ENCODE measurements at places on chromosomes 12 and 14. TPM values are rescaled to one million over a fixed set of nuclear protein-coding genes. Genes with fewer than 3 reads are reported as not detected.

Gene EXOC3L4
- not detected for polyA plus RNA-seq

Gene ADIPOR2
- 22.5 TPM for polyA plus RNA-seq

GRCh38 chr12:50612882-50613281, 108.1 kb downstream of the DIP2B start:
- no peak for DNase-seq

GRCh38 chr14:66017927-66018326, 468.2 kb upstream of the CCDC196 start:
- no peak for DNase-seq

Gene STAT6
- 164 TPM for polyA plus RNA-seq

DNA sequence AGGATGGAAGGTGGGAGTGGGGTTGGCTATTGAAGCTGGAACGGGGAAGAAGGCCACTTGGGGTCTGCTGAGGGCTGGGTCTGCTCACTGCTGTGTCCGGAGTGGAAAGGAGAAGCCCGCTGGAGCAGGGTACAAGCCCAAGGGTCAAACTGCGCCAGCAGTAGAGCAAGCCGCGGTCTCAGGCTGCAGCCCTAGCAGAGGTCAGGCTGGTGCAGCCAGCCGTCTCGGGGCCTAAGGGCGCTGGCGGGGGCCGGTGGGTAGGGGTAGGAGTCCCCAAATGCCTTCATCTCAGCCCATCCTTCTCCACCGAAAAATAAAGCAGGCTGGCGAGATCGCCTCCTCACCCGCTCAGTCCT, 718 bp upstream of the JDP2 start:
- no peak for DNase-seq

DNA sequence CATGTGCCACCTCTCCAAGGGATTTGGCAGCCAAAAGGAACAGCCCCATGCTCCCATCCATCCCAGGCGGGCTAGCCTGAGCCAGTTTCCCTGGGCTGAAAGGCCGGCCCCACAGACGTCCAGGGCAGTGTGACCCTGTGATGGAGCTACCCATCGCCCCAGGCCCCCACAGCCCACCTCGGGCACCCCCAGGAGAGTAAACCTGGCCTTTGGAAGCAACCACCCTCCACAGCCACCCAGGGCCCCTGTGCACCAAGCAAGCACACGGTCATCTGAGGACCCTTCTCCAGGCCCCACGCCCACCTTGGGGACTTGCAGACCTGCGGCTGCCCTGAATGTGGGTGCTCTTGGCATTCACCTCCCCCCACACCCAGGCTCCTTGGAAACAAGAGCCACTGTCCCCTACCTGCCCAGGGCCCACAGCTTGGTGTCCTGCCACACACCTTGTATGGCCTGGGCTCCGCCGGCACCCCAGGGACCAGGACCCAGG, 8.4 kb downstream of the AHNAK2 start:
- no peak for DNase-seq

DNA sequence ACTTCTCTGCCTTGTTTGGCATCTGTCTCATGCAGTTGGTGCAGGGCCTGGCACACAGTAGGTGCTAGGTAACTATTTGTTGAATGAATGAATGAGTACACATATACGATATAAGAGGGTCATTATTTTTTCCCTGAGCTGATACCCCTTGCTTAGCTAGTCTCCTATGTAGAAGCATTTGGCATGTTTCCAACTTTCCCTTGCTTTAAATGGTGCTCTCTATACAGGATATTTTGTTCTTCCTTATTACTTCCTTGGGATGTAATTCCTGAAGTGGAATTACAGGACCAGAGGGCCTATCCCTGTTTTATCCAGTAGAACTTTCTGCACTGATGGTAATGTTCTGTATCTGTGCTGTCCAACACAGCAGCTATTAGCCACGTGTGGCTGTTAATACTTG, 250.1 kb upstream of the PWP1 start:
- DNase-seq = peak; percentile 4

GRCh38 chr14:56884617-56885016, 74.3 kb upstream of the OTX2 start:
- DNase-seq = no peak

Gene SLC2A13
- polyA plus RNA-seq = 0.86 TPM

Gene TC2N
- 0.08 TPM for polyA plus RNA-seq

DNA sequence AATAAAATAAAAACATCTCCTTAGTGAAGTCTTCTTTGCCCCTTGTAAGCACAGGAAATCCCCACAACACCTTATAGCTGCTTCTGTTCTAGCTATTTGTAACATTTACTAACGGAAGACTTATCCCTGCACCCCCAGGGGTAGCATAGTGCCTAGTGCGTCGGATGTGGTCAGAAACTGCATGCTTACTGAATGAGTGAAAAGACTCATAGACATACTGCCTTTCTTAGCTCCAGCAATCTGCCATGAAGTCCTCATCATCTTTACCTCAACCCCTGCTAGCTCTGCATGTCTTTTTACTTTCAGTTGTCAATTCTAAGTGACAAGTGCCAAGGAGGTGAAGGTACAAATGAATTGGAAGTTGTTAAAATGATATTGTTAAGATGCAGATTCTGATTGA, 12.9 kb downstream of the RIOX1 start:
- no peak for DNase-seq

DNA sequence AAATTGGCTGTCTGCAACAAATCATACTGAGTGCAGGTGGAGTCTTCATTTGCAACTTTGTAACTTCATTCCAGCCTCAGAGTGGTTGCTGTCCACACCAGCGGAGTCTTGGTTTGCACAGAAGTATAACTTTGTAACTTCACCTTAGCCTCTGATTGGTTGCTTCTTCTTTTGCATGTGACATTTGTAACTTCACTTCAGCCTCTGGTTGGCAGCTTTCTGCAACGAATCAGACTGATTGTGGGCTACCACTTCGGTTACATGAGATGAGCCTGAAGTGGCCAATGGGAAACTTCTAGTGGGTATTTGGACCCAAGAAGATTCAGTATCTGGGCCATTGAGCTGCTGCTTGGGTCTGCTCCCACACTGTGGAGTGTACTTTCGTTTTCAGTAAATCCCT, 17.8 kb downstream of the RASSF8 start:
- DNase-seq = no peak

Gene KRT6C
- not detected for polyA plus RNA-seq

Gene LRRC10
- not detected for polyA plus RNA-seq

DNA sequence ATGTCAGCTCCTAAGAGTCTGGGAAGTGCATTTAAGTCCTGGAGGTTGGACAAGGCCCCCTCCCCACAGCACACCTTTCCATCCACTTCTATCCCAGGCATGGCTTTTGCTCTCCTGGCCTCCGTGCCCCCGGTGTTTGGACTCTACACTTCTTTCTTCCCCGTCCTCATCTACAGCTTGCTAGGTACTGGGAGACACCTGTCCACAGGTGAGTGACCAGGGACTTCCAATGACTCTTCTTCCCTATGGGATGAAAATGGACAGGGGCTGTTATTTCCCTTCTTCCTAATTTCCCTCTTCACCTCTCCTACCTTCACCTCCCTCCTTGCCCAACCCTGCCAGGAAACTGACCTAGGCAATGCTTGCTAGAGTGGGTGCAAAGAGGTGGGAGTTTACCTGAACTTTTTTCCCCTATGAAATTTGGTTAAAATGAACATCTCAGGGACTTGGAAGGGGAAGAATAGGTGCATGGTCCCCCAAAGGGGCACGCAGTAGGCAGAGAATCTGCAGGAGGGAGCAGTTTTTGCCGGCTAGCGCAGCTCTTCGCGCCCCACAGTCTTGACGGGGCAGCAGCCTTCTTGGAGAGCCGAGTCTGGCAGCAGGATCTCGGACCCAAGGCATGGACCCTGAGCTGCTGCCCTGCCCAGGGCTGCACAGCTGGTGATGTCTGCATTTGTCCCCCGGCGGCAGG, 9.2 kb downstream of the ARHGEF25 start:
- DNase-seq = no peak

Gene MGP
- polyA plus RNA-seq = 538 TPM

Gene ANAPC7
- 56.0 TPM for polyA plus RNA-seq

DNA sequence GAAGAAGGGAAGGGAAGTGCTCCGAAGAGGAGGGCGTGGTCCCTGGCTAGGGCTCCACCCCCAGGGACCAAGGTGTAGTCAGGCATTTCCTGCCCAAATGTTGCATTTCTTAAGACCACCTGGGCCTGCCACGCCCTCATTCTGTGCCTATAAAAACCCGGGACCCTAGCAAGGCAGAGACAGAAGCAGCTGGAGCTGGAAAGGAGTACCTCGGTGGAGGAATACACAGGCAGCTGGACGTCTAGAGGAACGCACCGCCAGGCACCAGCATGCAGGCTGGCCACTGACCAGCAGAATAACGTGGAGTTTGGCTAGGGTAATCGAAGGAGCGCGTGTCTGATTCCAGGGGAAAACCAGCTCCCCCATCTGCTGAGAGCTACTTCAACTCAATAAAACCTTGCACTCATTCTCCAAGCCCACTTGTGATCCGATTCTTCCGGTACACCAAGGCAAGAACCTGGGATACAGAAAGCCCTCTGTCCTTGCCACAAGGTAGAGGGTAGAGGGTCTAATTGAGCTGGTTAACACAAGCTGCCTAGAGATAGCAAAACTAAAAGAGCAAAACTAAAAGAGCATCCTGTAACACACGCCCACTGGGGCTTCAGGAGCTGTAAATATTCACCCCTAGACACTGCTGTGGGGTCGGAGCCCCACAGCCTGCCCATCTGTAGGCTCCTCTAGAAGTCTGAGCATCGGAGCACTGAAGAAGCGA, 21.0 kb downstream of the CFL2 start:
- DNase-seq = no peak

DNA sequence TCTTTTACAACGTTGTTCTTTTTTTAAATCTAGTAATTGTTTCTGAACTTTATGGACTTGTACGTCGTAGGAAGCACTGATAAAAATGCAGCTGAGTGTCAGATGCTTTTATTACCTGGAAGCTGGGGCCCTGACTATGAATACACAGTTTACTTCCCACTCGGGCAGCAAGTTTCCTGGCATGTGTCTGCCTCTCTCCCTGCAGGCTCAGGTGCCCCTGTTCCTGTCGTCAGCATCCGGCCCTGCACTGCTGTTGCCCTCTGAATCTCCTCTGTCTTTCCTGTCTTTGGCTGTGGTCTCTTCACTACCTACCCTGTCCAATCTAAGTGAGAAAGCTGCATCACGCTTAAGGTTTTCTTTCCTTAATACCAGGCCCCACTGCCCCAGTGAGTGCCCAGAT, 75.8 kb downstream of the PELI2 start:
- DNase-seq = no peak

Gene BIN2
- not detected for polyA plus RNA-seq

Gene LMNTD1
- polyA plus RNA-seq = not detected

Data from endothelial cell of umbilical vein (primary cell).